ENCODE measurements at places on chromosomes 13 and 19. TPM values are rescaled to one million over a fixed set of nuclear protein-coding genes. Genes with fewer than 3 reads are reported as not detected.
A peak's percentile ranks its signal among the peaks of the same experiment; 100 is the strongest.

DNA sequence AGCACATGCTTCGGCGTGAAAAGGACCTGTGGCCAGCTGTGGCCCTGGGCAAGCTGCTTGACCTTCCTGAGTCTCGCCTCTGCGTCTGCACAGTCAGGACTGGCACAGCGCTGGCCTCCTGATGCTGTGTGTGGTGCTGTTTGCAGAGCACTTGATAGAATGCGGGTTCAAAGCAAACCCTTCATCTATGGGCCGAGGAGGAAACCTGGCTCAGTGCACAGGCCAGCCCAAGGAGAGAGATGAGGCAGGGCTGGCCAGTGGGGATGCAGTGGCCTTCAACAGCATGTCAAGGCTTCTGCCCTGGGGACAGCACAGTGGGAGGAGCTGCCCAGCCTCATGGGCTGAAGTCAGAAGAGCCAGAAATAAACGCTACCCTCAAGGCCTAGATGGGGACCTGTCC is 21.3 kb upstream of the VSTM2B start:
- no peak for ATAC-seq

DNA sequence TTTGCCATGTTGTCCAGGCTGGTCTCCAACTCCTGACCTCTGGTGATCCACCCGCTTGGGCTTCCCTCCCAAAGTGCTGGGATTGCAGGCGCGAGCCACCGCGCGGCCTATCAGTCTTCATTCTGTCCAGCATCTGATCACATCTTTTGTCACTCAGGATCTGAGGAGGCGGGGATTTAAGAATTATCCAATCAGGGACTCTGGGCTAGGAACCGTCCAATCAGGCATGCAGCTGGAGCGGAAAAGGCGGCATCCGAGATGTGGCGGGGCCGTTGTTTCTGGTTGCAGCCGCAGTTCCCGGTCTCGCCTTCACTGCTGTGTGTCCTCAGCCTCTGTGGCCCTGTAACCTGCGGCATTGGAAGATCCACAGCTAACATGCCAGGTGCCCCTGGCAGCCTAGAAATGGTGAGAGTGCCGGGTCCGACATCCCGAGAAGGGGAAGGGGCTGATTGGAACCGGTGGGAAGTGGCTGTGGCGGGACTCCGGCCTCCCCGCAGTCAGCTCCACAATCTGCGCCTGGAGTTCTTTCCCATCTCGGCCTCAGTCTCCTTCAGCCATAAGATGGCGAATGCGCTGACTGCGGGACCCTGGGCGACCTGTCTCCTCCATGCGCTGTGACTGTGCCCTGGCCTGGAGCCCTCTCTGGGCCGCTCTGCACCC is at the start of gene ZNF729:
ZNF729 (plus strand) TSS at position 291 of the 660 bp plus-strand sequence; CDS start at position 376, 85 bp downstream.
- no peak for ATAC-seq

DNA sequence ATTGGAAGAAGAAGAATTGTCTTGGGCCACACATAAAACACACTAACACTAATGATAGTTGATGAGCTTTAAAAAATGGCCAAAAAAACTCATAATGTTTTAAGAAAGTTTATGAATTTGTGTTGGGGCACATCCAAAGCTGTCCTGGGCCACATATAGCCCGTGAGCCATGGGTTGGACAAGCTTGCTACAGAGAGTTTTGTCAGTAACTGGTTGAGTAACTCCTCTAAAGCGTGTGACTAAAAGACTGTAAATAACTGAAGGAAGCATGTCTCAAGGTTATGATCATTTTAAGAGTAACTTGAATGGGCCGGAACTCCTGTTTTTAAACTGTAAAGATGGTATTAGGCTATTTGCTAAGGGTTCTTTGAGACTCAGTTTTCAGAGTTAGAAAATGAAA is 118.0 kb downstream of the KL start:
- no peak for ATAC-seq

- no peak for ATAC-seq
Measured at GRCh38 chr19:5017235-5017634, 48.3 kb downstream of the KDM4B start.

- ATAC-seq: no peak
Measured at GRCh38 chr13:102862624-102863210, 16.9 kb downstream of the ERCC5 start.

DNA sequence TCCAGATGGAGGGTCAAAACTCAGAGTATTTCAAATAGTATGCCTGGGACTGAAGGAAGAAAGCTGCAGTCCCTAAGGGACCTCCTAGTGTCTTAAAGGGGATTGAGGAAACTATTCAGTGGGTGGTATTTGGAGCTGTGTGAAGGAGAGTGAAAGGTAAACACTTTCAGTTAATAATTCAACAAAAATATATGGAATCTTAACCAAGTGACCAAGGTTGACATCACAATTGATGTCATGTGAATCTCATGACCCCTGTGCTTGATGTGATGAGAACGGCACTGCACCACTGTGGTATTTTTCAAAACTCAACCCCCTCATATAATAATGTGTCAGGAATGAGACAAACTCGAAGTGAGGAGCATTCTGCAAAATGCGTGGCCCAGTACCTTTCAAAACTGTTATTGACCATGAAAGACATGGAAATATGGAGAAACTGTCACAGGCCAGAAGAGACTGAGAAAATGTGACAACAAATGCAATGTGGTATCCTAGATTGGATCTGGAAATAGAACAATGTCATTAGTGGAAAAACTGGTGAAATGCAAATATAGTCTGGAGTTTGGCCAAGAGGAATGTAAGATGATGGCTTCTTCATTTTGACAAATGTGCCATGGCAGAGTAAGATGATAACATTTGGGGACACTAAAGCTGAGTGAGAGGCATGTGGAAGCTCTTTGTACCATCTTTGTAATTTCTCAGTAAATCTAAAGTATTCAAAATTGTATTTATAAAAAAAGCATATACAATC is 553.9 kb downstream of the RFC3 start:
- no peak for ATAC-seq

- no peak for ATAC-seq
Measured at GRCh38 chr13:109779876-109780510, 6.4 kb downstream of the IRS2 start.

GRCh38 chr19:21749090-21749489 is 18.3 kb downstream of the ZNF100 start:
- no peak for ATAC-seq

DNA sequence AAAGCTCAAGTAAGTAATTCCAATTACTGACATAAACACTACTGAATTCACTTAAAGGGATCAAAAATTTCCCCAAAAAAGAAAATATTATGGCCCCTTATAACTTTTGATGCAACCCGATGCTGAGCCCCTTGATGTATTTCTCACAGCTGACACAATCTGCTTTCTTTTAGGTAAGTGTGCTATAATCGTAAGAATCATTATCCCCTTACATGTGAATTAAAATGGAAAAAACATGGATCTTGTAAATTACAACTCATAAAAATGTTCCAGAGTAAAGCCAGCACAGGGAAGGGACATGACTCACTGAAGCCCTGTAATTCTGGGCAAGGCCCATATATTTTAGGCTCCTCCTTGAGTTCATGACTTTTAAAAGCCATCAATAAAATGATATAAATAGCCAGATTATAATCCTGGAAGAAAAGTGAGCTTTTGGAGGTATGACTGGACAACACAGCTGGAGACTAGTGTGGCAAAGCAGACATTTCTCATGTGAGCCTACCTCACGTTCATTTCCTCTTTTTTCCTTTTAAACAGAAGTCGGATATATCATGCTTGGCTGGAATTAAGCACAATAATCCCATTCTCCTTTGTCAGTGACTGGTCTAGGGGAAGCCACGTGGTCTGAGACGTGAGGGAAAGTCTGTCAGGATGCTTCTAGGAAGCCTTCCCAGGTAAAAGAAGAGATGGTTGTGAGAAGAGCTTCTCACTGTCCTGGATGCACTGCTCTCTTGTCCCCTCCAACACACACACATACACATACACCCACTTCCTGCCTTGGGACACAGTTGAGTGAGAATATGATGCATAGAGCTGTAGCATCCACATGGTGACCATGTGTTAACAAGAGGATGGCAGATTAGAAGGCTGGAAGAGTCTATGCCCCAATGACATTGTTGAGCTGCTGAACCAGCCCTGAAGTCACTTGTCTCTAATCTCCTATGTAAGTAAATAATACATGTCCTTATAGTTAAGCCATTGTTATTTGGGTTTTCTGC is 165.4 kb downstream of the RGCC start:
- ATAC-seq: no peak

- ATAC-seq: no peak
Measured at GRCh38 chr19:3981736-3982681, 3.3 kb downstream of the EEF2 start.

GRCh38 chr13:34672631-34673030 is 269.4 kb upstream of the NBEA start:
- no peak for ATAC-seq

DNA sequence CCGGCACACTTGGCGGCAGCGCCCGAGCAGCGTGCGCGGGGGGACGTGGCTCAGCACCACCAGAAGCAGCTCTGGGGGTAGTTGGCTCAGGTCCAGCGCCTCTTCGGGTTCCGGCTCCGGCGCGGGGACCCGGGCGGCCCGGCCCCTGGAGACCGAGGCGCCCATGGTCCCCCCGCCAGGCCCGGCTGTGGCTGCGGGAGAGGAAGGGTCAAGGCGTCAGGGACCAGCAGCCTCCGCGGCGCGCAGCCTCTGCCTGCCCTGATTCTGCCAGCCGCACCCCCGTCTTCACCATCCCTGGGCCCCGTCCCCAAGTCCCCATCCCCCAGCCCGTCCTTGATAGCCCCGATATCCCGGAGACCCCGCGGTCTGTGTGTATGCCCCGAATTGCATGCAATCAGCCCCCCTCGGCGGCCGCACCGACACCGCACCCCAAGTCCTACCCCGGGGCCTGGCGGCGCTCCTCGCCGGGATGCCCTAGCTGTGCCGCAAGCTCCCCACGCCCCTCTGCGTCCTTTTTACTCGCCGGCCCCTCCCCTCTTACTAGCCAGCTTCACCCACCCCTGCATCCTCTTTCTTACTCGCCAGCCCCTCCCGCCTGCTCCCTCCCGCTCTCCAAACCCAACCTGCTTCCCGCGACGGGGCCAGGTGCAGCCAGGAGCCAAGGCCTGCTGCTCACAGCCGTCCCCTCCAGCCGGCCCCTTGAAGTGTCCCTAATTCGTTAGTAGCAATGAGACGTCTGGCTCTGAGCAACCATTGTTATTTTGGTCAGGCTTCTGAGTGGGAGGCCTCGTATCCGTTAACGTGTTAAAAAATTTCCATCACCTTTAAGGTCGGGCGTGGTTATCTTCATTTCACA is at the start of gene FBXO27:
FBXO27 (minus strand) TSS at position 487 of the 856 bp plus-strand sequence; CDS start at position 165, 322 bp downstream.
- peak; percentile 8 for ATAC-seq

DNA sequence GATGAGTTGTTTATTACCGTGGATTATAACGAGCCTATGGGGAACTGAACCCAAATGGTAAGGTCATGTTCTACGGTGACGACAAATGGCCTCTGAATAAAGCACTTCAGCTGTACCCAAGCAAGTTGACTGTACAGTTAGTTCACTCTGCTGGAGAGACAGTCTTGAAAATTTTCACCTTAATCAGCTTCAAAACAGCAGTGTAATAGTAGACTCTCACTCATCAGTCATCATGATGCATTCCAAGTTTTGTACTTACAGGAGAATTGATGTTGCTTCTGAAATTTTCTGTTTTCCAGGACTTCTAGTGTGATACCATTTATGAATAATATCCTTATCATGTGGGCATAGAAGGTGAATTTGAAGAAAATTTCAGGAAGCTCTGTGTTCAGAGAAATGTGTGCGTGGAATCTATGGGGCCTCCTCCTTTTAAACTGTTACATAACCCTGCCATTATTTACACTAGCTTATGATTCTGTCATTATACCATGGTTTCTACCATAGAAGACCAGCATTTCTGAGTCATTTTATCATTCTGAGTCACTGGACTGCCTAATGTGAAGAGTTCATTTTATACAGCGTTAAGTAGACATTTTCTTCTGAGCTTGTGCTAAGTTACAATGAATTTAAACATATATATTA is 96.9 kb downstream of the WDFY2 start:
- no peak for ATAC-seq

DNA sequence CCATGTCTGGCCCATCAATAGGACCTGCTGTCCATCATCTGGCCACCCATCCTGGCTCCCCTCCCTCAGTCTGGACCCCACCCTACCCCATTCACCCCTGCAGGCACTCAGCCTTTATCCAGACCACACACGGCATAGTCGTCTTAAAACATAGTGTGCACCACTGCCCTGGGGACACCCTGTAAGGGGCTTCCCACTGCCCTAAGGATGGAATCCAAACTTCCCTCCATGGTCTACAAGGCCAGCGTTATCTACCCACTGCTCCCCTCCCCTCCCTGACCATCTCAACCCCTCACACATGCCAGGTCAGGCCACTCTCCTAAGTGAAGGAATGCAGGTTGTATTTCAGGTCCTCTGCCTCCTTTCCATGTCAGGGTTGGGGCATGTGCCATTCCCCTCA is 352.7 kb upstream of the ZNF507 start:
- no peak for ATAC-seq

GRCh38 chr13:112248862-112249592 is 127.1 kb upstream of the SPACA7 start:
- no peak for ATAC-seq

GRCh38 chr19:2239173-2239572 is 2.5 kb downstream of the SF3A2 start:
- ATAC-seq: no peak

- ATAC-seq: no peak
Measured at GRCh38 chr13:58300974-58301681, 669.6 kb downstream of the PCDH17 start.

GRCh38 chr13:31369213-31369612 is 169.4 kb downstream of the B3GLCT start:
- no peak for ATAC-seq

DNA sequence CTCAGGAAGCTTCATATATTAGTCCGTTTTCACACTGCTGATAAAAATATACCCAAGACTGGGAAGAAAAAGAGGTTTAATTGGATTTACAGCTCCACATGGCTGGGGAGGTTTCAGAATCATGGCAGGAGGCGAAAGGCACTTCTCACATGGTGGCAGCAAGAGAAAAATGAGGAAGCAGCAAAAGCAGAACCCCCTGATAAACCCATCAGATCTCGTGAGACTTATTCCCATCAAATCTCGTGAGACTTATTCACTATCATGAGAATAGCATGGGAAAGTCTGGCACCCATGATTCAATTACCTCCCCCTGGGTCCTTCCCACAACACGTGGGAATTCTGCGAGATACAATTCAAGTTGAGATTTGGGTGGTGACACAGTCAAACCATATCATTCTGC is 23.1 kb downstream of the FLT3 start:
- ATAC-seq: no peak

- ATAC-seq: peak; percentile 99
Measured at GRCh38 chr13:97221989-97222700, at the start of gene MBNL2. TSS of gene MBNL2 (plus strand) at chr13:97222333. CDS start at chr13:97276236, 53,903 bp downstream.

DNA sequence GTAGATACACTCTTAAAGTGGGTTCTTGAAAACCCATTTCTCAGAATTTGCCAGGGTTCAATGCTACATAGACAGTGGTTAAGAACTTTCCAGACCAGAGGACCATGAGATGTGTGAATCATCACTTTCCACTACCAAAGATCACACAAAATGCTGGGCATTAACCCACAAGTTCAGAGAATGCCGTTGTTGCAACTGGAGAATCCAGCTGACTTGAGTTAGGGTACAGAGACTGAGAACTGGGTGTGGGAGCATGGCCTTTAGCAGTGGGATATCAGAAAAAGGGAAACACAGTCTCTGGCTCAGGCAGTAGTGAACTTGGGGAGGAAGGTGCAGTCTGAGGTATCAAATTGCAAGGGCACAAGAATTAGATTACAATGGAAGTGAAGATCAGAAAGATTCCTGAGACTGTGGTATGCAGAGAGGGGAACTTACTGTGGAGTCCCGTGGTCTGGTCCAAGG is 51.5 kb upstream of the WDFY2 start:
- ATAC-seq: no peak

GRCh38 chr19:23776507-23777205 is 18.0 kb upstream of the ZNF681 start:
- ATAC-seq: no peak

The ZNF763 gene
- total RNA-seq: 8.6 TPM

The ZNF225 gene
- 4.4 TPM for total RNA-seq

The KLK6 gene
- total RNA-seq: 0.09 TPM

The SRRM5 gene
- total RNA-seq: 1.3 TPM

The RLN3 gene
- total RNA-seq: not detected
